ENCODE measurements at places on chromosomes 11 and 22. TPM values are rescaled to one million over a fixed set of nuclear protein-coding genes. Genes with fewer than 3 reads are reported as not detected.

The LARGE1 gene
- 16.0 TPM for total RNA-seq

The ZNRD2 gene
- total RNA-seq: 43.6 TPM

The MS4A7 gene
- not detected for total RNA-seq

The C11orf86 gene
- total RNA-seq: 0.30 TPM

The FAM180B gene
- total RNA-seq: not detected

The ARHGAP8 gene
- not detected for total RNA-seq

The INS gene
- not detected for total RNA-seq
